ENCODE measurements at places on chromosomes 3 and 15.

DNA sequence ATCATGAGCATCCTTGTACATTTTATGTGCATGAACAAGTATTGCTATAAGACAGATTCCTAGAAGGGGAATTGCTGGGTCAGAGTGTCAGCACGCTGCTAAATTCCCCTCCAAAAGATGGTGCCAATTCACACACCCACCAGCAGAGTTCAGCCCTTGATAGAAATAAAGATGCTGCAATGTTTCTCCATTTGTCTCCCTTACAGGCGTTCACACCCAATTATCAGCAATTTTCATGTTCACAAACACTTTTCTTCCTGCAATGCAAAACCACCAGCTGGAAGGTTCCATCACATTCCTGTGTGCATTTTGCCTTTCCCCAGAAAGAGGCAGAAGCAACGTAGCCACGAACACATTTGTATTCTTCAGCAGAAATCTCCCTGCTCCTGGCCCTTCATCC, 3.3 kb upstream of the TAMM41 start:
- DNase-seq, result no peak

DNA sequence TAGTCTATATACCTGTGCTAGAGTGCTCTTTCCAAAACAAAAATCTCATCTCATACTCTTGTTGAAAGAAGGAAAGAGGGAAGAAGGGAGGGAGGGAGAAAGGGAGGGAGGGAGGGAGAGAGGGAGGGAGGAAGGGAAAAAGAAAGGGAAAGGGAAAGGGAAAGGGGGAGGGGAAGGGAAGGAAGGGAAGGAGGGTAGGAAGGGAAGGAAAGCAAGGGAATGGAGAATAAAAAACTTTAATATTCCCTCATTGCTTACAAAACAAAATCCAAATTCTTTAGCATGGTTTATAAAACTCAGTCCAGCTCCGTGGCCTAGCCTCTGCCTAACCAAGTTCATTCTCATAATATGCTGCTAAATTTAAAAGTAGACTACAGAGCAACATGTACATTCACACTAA, 104.5 kb downstream of the ERC2 start:
- DNase-seq, result no peak

- DNase-seq, result no peak
Measured at GRCh38 chr15:100002787-100003536, 269.7 kb upstream of the LYSMD4 start.

DNA sequence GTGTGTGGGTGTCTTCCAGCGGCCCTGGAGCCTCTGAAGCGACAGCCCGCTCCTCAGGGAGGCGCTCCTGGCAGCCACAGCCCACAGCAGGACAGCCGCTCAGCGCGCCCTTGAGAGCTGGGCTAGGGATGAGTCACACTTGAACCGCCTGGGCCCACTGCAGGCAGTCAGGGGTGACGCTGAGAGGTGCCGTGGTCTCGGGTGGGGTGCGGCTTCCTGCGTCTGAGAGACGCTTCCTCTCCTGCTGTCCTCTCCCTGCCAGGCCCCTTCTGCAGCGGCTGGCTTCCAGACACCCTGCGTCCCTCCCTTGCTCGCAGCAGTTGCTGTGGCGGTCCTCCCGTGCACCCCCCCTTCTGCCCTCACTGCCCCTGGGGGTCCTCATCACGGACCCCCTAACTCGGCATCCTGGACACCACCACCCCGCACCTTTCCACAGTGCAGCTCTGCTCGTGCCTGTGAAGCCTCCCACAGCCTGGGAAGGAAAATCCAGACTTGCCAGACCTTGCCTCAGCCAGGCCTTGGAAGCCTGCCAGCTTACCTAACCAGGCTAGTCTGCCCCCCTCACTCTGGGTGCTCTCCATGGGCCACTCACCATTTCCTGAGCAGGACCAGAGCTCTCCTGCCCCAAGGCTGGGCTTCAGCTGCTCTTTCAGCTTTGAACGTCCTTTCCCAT, 1.1 kb upstream of the SPTBN5 start:
- no peak for DNase-seq

Data from GOT3 (cell line).